ENCODE measurements at places on chromosomes 3 and 15.

DNA sequence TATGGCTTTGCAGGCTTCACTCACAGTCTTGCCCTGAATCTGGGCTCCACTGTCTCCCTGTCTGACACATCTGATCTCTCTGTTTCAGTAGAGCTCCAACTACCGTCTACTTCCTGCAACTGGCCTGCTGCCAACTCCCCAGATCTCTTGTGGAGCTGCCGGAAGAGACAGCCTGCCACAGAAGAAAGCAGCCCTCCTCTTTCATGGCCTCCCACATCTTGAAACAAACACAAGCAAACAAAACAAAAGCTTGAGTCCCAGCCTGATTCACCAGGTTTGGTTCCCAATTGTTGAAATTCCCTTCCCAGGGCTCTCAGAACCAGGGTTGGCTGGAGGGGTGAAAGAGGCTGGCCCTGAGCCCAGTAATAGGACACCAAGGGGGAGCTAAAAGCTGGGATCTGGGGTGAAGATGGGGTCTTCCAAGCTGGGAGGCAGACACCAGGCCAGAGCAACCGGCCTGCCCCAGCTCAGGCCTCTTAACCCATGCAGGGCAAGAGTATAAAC is 55.3 kb upstream of the CA12 start:
- peak; percentile 24 for DNase-seq

- no peak for DNase-seq
These were observed 15.4 kb upstream of the BTLA start for GRCh38 chr3:112514527-112515128.

- DNase-seq = no peak
These were observed 11.8 kb upstream of the USP3 start for GRCh38 chr15:63492541-63493077.

DNA sequence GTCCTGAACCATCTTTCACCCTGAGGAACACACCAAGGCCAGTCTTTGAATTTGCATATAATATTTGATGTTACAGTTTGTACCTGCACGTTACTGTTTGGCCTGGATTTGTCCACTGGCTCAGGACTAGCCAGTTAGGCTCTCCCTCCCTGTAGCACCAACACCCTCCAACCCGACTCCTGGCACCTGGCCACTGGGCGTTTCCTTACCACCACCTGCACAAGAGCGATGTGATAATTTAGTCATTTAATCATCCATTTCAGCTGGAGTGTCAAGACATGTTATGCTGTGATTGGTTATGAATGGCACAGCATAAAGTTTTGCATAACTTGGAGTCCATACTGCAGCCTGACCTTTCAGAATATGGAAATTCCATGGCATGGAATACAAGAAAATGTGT is 242.4 kb downstream of the KCNMB2 start:
- no peak for DNase-seq

DNA sequence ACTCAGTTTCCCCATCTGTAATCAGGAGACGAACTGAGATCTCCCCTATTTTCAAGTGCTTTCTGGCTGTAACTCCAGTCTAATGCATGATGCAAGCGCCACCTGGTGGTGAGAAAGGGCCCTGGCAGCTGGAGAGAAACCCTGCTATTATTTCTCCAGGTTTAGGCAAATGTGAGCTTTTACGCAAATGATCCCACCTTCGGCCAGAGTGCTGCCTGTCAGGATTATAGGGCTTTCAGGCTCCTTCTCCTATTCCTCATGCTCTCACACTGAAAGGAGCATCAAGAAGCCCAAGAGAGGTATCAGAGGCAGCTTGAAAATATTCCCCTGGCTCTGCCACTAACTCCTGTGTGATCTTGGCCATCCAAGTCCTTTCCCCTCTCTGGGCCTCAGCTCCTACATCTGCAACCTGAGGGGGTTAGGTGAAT is 93.9 kb upstream of the RASGRF1 start:
- peak; percentile 13 for DNase-seq

- no peak for DNase-seq
These were observed 522.4 kb upstream of the NAALADL2 start for GRCh38 chr3:174336784-174337183.

DNA sequence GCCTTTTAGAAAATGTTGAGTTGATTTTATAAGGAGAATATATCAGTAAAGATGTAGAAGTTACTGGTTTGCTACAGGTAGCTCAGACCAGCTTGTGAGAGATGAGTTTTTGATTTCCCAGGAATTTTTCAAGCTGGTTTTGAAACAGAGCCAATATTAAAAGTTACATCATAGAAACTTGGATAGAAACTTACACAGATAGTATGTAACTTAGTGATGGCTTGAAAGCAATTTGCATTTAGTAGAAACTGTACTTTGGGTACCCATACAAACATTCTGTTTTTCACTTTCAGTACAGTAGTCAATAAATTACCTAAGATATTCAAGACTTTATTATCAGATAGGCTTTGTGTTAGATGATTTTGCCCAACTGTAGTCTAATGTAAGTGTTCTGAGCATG is 93.4 kb downstream of the RBMS3 start:
- DNase-seq = no peak

GRCh38 chr15:101608201-101608600 is 44.0 kb downstream of the TM2D3 start:
- DNase-seq = no peak

- no peak for DNase-seq
These were observed 702.9 kb upstream of the NAALADL2 start for GRCh38 chr3:174156200-174156599.

DNA sequence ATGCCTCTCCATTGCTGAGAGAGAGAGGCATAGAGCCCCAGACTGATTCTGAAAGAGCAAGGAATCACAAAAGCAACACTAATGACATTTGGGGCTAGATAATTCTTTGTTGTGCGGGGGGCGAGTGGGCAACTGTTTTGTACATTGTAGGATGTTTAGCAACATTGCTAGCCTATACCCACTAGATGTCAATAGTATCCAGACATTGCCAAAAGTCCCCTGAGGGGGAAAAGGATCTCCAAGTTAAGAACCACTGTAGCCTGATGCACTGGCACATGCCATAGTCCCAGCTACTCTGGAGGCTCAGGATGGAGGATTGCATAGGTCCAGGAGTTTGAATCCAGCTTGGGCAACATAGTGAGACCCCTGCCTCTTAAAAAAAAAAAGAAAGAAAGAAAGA is 22.8 kb upstream of the GOLM2 start:
- no peak for DNase-seq

DNA sequence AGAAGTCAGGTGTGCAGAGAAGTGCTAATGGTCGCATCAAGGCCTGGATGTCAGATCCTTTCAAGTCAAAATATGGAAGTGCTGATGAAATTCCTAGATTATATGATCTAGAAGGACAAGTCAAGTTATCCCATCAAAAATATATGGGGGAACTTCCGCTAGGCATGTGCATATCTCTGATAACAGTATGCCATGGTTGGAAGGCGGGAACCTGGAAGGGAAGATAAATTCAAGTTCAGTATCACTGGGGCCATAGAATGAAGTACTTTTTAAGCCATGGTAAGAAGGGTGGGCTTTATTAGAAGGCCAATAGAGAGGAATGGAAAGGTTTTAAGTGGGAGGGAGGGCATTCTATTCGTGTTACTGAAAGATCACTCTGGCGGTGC is 38.3 kb downstream of the MITF start:
- no peak for DNase-seq
